Hematopoietic multipotent progenitor cell treated with erythropoietin and hydrocortisone succinate and interleukin-3 and kit ligand, for 17 days (in vitro differentiated cells): ENCODE measurements at places on chromosomes 11 and 22.

GRCh38 chr11:19918302-19919049, 205.8 kb downstream of the NAV2 start:
- no peak for DNase-seq

- no peak for DNase-seq
Measured at GRCh38 chr22:45763236-45763624, 91.6 kb downstream of the ATXN10 start.

DNA sequence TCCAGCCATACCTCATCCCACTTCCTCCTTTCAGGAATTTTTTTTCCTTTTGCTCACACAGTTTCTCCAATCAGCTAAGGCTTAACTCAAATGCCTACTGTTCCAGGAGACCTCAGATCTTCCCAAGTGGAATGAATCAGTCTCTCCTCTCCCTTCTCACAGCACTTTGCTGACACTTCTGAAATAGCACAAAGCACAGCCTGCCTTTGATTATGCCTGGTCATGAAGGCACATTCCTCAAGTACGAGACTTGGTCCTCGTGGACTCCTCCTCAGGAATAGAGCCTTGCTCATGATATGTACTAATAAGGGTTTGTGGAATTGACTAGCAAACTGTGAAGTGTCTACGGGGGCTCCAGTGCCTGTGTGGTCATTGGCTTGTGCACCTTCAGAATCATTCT, 176.7 kb upstream of the TENM4 start:
- no peak for DNase-seq

- DNase-seq = no peak
Measured at GRCh38 chr11:57541169-57541568, 3.8 kb downstream of the SMTNL1 start.
